SJCRH30 (cell line): ENCODE measurements at places on chromosomes 12 and 14. TPM values are rescaled to one million over a fixed set of nuclear protein-coding genes. Genes with fewer than 3 reads are reported as not detected.

SFSWAP gene
- total RNA-seq, result 28.7 and 32.6 TPM in 2 replicates

KRT86 gene
- 0.25 and 0.30 TPM in 2 replicates for total RNA-seq

SMCO2 gene
- total RNA-seq, result not detected in 2 replicates

GPR65 gene
- total RNA-seq, result 0.04 and 0.05 TPM in 2 replicates

TAS2R14 gene
- total RNA-seq, result 1.4 and 2.8 TPM in 2 replicates

TAPBPL gene
- total RNA-seq, result 2.2 and 4.9 TPM in 2 replicates

HOXC6 gene
- total RNA-seq, result 1.3 and 2.2 TPM in 2 replicates

GPD1 gene
- 0.23 and 0.24 TPM in 2 replicates for total RNA-seq

RALGAPA1 gene
- 25.9 and 27.2 TPM in 2 replicates for total RNA-seq

ASIC1 gene
- total RNA-seq, result 7.5 and 8.9 TPM in 2 replicates

PRB2 gene
- not detected in 2 replicates for total RNA-seq

PLEKHD1 gene
- 0.28 and 0.30 TPM in 2 replicates for total RNA-seq

CCDC196 gene
- total RNA-seq, result not detected in 2 replicates

CD4 gene
- total RNA-seq, result not detected in 2 replicates

PAH gene
- not detected in 2 replicates for total RNA-seq

RPL10L gene
- total RNA-seq, result not detected in 2 replicates

SERPINA3 gene
- total RNA-seq, result 0.15 TPM in 1 of 2 replicates, not detected in the other

TAOK3 gene
- total RNA-seq, result 11.2 and 11.6 TPM in 2 replicates

TMEM233 gene
- total RNA-seq, result 5.6 and 6.5 TPM in 2 replicates

NANOG gene
- total RNA-seq, result 0.05 TPM in 1 of 2 replicates, not detected in the other

SINHCAF gene
- total RNA-seq, result 87.6 and 105 TPM in 2 replicates

BBOF1 gene
- 0.66 and 0.95 TPM in 2 replicates for total RNA-seq

RHNO1 gene
- total RNA-seq, result 57.8 and 60.9 TPM in 2 replicates

CARMIL3 gene
- 0.20 and 0.40 TPM in 2 replicates for total RNA-seq

KRT6A gene
- total RNA-seq, result not detected in 2 replicates

SLC24A4 gene
- 0.02 TPM in 1 of 2 replicates, not detected in the other for total RNA-seq

LRTM2 gene
- total RNA-seq, result not detected in 2 replicates

OTOGL gene
- 0.10 and 0.13 TPM in 2 replicates for total RNA-seq

EXOC3L4 gene
- not detected in 2 replicates for total RNA-seq

KRT3 gene
- not detected in 2 replicates for total RNA-seq

GLT8D2 gene
- 16.7 and 17.9 TPM in 2 replicates for total RNA-seq

MUCL1 gene
- total RNA-seq, result not detected in 2 replicates

TMEM52B gene
- not detected in 2 replicates for total RNA-seq

POTEM gene
- not detected in 2 replicates for total RNA-seq

LTB4R2 gene
- 4.4 and 5.3 TPM in 2 replicates for total RNA-seq

OASL gene
- not detected in 2 replicates for total RNA-seq

PIWIL1 gene
- total RNA-seq, result not detected in 2 replicates

SERPINA10 gene
- total RNA-seq, result 0.03 TPM in 1 of 2 replicates, not detected in the other

TAS2R42 gene
- total RNA-seq, result not detected in 2 replicates

NINJ2 gene
- total RNA-seq, result 0.24 TPM in 1 of 2 replicates, not detected in the other
